Activated naive CD8-positive, alpha-beta T cell treated with anti-CD3 and anti-CD28 coated beads, Interleukin-2, amount 10 ng/mL, durations not matched to agents 7 days and 5 days (primary cell): ENCODE measurements at places on chromosomes 4 and X.

DNA sequence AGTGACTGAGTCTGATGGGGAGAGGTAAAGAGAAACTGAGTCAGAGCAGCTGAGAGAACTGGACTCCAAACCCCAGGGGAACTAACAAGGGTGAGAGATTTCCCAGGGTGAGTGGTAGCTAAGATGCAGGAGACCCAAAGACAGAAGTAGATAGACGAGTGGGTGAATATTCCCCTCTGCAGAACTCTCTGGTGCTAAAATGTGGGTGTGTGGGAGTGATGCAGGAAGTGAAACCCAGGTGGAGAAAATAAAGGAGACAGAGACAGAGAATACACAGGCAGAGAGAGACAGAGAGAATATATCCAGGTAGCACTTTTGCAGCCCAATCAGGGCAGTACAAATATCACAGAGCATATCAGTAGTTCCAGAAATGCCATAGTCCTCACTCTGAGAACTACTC, 212.5 kb upstream of the ZIC3 start:
- no peak overlapping the region for H3K27ac ChIP-seq
- no peak for DNase-seq
- H3K4me1 ChIP-seq, result no peaks in the 10 kb centered on the region
- peaks cover 2% of the 10 kb centered on the region for H3K27me3 ChIP-seq
- H3K4me3 ChIP-seq, result no peak overlapping the region
- H3K36me3 ChIP-seq, result no peaks in the 10 kb centered on the region

DNA sequence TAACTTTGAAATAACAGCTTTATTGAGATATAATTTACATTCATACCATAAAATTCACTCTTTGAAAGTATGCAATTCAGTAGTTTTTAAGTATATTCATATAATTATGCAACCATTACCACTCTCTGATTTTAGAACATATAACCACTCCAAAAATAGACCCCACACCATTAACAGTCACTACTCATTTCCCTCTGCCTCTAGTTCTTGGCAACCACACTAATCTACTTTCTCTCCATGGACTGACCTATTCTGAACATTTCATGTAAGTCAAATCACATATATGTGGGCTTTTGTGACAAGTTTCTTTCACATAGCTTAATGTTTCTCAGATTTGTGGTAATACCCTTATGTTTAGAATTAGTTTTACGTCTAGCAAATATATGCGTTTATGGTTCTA, 19.5 kb upstream of the GLRA3 start:
- no peak overlapping the region for H3K4me3 ChIP-seq
- no peaks in the 10 kb centered on the region for H3K4me1 ChIP-seq
- no peaks in the 10 kb centered on the region for H3K36me3 ChIP-seq
- H3K27ac ChIP-seq, result no peak overlapping the region
- H3K27me3 ChIP-seq, result no peaks in the 10 kb centered on the region

GRCh38 chrX:48933757-48934156, 14.9 kb upstream of the PIM2 start:
- H3K27ac ChIP-seq, result no peak overlapping the region
- H3K27me3 ChIP-seq, result no peaks in the 10 kb centered on the region
- H3K4me1 ChIP-seq, result peaks cover 28% of the 10 kb centered on the region
- no peak for DNase-seq

DNA sequence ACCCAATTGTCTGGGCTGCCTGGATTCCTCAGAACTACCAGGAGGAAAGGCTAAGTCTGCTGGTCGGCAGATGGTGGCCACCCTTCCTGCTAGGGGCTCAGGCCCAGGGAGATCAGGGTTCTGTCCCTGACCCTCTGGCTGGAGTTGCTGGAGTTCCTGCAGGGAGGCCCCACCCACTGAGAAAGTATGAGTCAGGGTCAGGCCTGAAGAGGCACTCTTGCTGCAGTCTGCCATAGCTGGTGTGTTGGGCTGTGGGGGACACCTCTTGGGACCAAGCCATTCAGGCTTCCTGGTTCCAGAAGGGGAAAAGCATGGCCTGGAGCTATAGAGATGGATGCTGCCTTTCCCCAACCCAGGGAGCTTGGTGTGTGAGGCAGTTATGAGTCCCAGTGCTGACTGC, 40.4 kb upstream of the PCDH18 start:
- no peaks in the 10 kb centered on the region for H3K27me3 ChIP-seq
- H3K27ac ChIP-seq, result no peak overlapping the region
- H3K36me3 ChIP-seq, result no peaks in the 10 kb centered on the region
- no peaks in the 10 kb centered on the region for H3K4me1 ChIP-seq

DNA sequence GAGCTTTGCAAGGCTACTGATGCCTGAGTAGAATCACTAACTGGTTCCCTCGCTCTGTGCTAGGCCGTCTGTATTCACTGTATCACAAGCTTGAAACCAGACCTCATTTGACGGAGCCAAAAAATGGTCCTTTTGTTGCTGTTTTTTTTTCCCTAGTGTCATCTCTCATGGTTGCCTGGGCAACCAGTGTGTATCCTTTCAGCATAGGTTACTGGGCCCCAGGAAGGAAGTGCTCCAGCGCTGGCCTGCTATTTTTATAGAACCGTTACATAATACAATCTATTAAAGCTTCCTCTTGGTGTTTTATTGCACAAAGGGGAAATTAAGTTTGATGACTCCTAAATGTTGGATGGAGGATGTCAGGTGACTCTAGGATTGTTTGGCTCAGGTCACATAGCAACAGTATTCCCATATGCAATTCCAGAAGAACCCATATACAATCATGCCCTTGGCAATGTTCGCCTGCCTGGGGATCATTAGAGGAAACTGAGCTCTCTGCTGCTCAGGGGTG, 220.4 kb downstream of the SPRY1 start:
- peak overlapping the region; percentile 55 for H3K4me3 ChIP-seq
- no peak for DNase-seq
- peak overlapping the region; percentile 74 for H3K27ac ChIP-seq
- peaks cover 17% of the 10 kb centered on the region for H3K4me1 ChIP-seq

GRCh38 chrX:9846631-9847030, 60.4 kb downstream of the SHROOM2 start:
- no peaks in the 10 kb centered on the region for H3K4me1 ChIP-seq
- no peak for DNase-seq
- no peak overlapping the region for H3K4me3 ChIP-seq
- peaks cover 11% of the 10 kb centered on the region for H3K27me3 ChIP-seq
- H3K36me3 ChIP-seq, result no peaks in the 10 kb centered on the region

DNA sequence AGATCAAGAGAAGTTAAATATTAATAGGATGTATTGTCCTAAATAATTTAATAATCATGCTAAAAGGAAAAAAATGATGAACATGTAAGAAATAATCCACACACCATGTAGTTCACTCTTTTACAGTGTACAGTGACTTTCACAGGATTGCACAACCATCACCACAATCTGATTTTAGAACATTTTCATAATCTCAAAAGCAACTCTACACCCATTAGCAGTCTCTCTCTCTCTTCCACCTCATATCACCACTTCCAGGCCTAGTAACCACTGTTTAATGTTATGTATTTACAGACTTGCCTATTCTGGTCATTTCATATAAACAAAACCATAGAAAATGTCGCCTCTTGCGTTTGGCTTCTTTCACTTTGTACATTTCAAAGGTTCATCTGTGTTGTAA, 153.4 kb downstream of the FSTL5 start:
- no peak for DNase-seq
- H3K36me3 ChIP-seq, result no peaks in the 10 kb centered on the region
- no peak overlapping the region for H3K4me3 ChIP-seq
- H3K27me3 ChIP-seq, result no peaks in the 10 kb centered on the region

GRCh38 chr4:140943486-140944198, 187.5 kb upstream of the TBC1D9 start:
- no peak overlapping the region for H3K27ac ChIP-seq
- no peak for DNase-seq
- H3K4me3 ChIP-seq, result no peak overlapping the region
- no peaks in the 10 kb centered on the region for H3K36me3 ChIP-seq
- H3K4me1 ChIP-seq, result no peaks in the 10 kb centered on the region

GRCh38 chrX:139121616-139122286, 408.8 kb upstream of the F9 start:
- H3K27me3 ChIP-seq, result no peaks in the 10 kb centered on the region
- no peak overlapping the region for H3K27ac ChIP-seq
- H3K4me1 ChIP-seq, result no peaks in the 10 kb centered on the region
- no peak for DNase-seq
- H3K4me3 ChIP-seq, result no peak overlapping the region

DNA sequence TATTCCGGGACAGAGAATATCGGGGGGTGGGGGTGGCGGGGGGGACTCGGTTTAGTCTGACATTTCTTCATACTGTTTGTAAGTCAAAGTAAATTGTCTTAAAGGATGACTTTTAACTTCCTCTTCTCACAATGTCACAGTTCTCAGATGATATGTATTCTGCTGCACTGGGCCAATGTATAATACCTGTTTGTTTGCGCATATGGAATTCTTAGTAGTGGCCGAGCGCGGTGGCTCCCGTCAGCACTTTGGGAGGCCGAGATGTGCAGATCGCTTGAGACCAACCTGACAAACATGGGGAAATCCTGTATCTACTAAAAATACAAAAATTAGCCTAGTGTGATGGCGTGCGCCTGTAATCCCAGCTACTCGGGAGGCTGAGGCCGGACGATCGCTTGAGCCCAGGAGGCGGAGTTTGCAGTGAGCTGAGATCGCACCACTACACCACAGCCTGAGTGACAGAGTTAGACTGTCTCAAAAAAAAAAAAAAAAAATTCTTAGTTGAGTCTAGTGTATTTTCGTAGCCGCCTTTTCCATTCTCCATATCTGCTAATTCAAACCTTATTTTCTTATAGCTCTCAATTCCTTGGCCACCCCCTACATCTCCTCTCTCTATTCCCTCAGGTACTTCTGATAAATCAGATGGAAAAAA, 851 bp downstream of the POLR2B start:
- DNase-seq, result peak; percentile 61
- H3K36me3 ChIP-seq, result peaks cover 18% of the 10 kb centered on the region
- H3K27ac ChIP-seq, result peak overlapping the region; percentile 99

DNA sequence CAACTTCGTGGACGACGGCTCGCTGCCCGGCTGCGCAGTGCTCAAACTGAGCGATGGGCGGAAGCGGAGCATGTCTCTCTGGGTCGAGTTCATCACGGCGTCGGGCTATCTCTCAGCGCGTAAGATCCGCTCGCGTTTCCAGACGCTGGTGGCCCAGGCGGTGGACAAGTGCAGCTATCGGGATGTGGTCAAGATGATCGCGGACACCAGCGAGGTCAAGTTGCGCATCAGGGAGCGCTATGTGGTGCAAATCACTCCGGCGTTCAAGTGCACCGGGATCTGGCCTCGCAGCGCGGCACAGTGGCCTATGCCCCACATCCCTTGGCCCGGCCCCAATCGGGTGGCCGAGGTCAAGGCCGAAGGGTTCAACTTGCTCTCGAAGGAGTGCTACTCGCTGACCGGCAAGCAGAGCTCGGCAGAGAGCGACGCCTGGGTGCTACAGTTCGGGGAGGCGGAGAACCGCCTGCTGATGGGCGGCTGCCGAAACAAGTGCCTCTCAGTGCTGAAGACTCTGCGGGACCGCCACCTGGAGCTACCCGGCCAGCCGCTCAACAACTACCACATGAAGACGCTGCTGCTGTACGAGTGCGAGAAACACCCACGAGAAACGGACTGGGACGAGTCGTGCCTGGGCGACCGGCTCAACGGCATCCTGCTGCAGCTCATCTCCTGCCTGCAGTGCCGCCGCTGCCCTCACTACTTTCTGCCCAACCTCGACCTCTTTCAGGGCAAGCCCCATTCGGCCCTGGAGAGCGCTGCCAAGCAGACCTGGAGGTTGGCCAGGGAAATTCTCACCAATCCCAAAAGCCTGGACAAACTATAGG, 1.5 kb downstream of the MAB21L2 start:
- no peak overlapping the region for H3K27ac ChIP-seq
- H3K36me3 ChIP-seq, result peaks cover 38% of the 10 kb centered on the region
- no peaks in the 10 kb centered on the region for H3K27me3 ChIP-seq
- H3K4me1 ChIP-seq, result no peaks in the 10 kb centered on the region
- no peak for DNase-seq
- no peak overlapping the region for H3K4me3 ChIP-seq

- DNase-seq, result no peak
- H3K27me3 ChIP-seq, result no peaks in the 10 kb centered on the region
- H3K27ac ChIP-seq, result no peak overlapping the region
- peaks cover 20% of the 10 kb centered on the region for H3K4me1 ChIP-seq
These were observed 57.5 kb upstream of the KLF3 start for GRCh38 chr4:38606587-38606905.

DNA sequence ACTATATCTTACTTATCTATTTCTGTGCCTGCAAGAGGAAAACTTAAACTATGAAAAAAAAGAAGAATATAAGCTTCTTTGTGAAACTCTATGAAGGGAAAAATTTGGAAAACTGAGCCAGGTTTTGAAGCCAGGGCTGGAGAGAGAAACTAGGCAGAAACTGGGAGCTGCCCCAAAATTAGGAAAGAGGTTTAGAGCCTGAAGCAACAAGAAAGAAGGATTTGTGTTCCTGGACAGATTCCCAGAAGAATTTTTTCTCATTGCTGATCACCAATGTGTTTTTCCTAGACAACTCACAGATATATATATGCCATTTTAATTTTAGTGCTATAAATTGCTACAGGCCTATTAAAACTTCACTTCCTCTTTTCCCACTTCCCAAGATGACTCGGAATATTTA, 245.0 kb upstream of the GEMIN8 start:
- H3K36me3 ChIP-seq, result no peaks in the 10 kb centered on the region
- H3K27ac ChIP-seq, result no peak overlapping the region
- H3K4me3 ChIP-seq, result no peak overlapping the region
- no peaks in the 10 kb centered on the region for H3K4me1 ChIP-seq
- H3K27me3 ChIP-seq, result no peaks in the 10 kb centered on the region

DNA sequence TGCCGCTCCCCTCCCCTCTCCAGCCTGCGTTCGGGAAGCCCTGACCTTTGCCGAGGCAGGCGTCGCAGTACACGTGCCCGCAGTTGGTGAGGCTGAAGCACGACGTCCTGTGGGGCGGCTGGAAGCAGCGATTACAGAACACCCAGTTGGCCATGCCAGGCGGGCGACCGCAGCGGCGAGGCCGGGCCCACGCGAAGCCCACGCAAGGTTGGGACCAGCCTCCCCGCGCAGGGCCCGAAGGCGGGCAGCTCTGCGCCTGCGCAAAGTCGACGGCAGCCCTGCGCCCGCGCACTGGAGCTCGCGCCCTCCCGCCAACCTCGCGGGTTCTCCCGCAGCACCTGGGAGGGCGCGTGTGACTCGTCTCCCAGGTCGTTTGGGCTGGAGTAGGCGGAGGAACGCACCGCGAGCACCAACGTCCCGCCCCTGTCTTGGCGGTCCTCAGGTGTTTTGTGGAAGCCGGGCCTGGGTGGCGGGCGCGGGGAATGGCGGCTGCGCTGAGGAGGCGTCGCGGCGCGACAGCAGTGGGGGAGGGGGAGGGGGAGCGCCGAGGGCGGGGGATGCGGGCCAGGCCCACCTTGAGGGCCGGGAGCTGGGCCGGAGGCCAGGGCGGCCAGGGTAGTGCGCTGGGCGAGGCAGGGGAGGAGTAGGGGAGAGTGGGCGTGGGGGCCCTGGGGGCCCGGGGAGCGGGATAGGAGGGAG, at the start of gene RNF212:
Gene RNF212, minus strand, starts transcription at position 254 of the 699 bp plus-strand sequence. Its CDS starts 100 bp downstream, at position 154.
- peaks cover under 1% of the 10 kb centered on the region for H3K4me1 ChIP-seq
- peak within 1 kb of the TSS; percentile 44 for H3K27ac ChIP-seq
- H3K36me3 ChIP-seq, result peaks cover 2% of the 10 kb centered on the region
- DNase-seq, result peak; percentile 65
- H3K27me3 ChIP-seq, result peaks cover 20% of the 10 kb centered on the region
